Lower lobe of right lung (tissue), 2 donors: ENCODE measurements at places on chromosomes 1 and 21.

DNA sequence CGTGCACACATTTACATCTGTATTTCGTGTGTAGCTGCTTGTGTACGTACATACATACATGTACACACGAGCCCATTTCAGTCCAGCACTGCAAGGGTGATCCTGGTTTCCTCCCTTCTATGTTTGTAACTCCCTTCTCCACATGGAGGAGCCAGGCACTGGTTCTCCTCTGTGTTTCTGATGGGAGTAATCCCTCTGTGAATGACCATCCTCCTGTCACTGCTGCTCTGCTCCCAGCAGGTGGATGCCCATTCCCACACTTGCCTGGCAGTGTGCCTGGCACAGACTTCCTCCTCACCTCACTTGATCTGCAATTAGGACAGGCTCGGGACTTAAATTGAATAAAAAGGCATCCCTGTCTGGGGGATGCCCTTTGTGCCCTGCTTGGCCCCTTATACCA lies 37.1 kb downstream of the TRAPPC10 start:
- no peak overlapping the region for H3K27ac ChIP-seq
- H3K27me3 ChIP-seq, result no peaks in the 10 kb centered on the region
- H3K4me1 ChIP-seq, result peaks cover 37% of the 10 kb centered on the region
- no peak for DNase-seq

DNA sequence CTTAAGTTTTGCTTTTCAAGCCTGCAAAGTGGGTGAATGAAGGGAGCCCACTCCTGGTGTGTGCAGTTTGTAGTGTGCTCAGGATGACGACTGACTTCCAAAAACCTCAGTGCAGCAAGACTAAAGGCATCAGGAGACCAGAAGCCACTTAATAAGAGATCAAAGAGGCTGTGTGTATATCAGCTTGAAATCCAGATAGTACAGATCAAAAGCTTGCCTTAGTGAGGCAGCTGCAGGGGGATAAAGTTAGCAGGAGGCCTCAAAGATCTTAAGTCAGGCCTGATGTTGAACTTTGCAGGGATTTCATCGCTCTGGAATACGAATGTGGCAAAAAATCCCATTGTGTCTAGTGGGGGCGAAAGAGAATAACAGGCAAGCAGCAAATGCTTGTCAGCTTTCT lies 99.8 kb downstream of the PATJ start:
- DNase-seq, result no peak
- no peaks in the 10 kb centered on the region for H3K36me3 ChIP-seq
- H3K4me3 ChIP-seq, result no peak overlapping the region
- H3K4me1 ChIP-seq, result no peaks in the 10 kb centered on the region

GRCh38 chr1:24921412-24921811 lies 8.7 kb downstream of the RUNX3 start:
- H3K27ac ChIP-seq, result no peak overlapping the region
- no peak for DNase-seq
- no peak overlapping the region for H3K4me3 ChIP-seq

GRCh38 chr1:200130552-200130951 lies 103.0 kb downstream of the NR5A2 start:
- no peak overlapping the region for H3K27ac ChIP-seq
- H3K27me3 ChIP-seq, result no peaks in the 10 kb centered on the region
- DNase-seq, result no peak
- no peaks in the 10 kb centered on the region for H3K36me3 ChIP-seq

GRCh38 chr1:98342566-98342965 lies 319.0 kb upstream of the SNX7 start:
- H3K27ac ChIP-seq, result no peak overlapping the region
- H3K36me3 ChIP-seq, result no peaks in the 10 kb centered on the region
- no peaks in the 10 kb centered on the region for H3K27me3 ChIP-seq
- DNase-seq, result no peak
- H3K4me1 ChIP-seq, result no peaks in the 10 kb centered on the region
- H3K4me3 ChIP-seq, result no peak overlapping the region

DNA sequence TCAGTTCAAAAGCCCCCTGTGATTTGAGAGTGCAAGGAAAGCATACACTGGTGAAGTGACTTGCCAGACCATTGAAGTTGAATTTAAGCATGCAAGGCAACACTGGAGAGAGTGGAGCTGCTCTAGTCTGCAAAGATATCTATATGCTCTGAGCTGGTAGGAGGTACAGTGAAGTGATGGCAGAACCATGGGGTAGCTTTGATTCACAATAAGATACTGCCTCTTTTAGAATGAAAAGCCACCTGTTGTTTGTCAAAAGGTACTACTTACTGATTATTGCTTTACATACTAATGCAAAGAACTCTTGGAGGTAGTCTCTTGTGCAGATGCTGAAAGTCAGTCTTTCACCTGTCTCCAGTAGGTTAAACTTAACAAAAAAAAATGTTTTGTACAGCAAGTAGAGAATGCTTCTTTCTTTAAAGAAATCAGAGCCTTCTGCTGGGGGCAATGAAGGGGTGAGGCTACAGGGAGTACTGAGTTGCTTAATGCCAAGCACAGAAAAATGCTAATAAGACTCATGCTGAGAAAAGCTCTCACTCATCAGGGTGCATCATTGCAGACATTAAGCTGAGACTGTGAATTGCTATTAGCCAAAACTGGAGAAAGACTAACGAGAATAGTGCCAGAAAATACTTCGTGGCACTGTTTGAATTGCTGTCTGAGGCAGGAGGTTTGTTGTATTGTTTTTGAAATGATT lies 1150.5 kb upstream of the TMPRSS15 start:
- no peak overlapping the region for H3K27ac ChIP-seq
- no peaks in the 10 kb centered on the region for H3K36me3 ChIP-seq
- H3K4me3 ChIP-seq, result no peak overlapping the region
- no peaks in the 10 kb centered on the region for H3K4me1 ChIP-seq

GRCh38 chr1:44318097-44319088 lies 36.7 kb downstream of the ERI3 start:
- DNase-seq, result no peak
- no peak overlapping the region for H3K27ac ChIP-seq
- no peaks in the 10 kb centered on the region for H3K27me3 ChIP-seq
- H3K4me3 ChIP-seq, result no peak overlapping the region

GRCh38 chr1:234989479-234990327 lies 138.9 kb downstream of the TOMM20 start:
- H3K36me3 ChIP-seq, result no peaks in the 10 kb centered on the region
- H3K27me3 ChIP-seq, result no peaks in the 10 kb centered on the region
- H3K27ac ChIP-seq, result no peak overlapping the region

DNA sequence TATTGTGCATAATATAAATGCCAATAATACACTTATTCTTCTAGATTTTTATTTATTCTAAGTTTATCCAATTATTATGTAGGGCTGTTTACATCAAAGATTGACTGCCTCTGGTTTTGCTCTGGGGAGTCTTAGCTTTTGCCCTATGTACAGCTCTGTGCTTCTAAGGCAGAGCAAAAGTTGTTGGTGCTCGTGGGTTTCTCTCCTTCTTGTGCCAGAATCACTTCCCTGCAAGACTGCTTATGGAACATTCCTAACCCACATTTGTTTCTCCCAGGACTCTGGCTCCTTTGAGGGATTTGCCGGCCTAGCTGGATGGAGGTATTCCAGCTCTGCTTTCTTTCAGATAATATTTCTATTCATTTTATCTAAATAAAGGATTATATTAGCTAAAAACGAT lies 849.1 kb downstream of the USP25 start:
- H3K4me1 ChIP-seq, result peaks cover 5% of the 10 kb centered on the region
- no peak overlapping the region for H3K27ac ChIP-seq
- no peaks in the 10 kb centered on the region for H3K36me3 ChIP-seq
- H3K4me3 ChIP-seq, result no peak overlapping the region

DNA sequence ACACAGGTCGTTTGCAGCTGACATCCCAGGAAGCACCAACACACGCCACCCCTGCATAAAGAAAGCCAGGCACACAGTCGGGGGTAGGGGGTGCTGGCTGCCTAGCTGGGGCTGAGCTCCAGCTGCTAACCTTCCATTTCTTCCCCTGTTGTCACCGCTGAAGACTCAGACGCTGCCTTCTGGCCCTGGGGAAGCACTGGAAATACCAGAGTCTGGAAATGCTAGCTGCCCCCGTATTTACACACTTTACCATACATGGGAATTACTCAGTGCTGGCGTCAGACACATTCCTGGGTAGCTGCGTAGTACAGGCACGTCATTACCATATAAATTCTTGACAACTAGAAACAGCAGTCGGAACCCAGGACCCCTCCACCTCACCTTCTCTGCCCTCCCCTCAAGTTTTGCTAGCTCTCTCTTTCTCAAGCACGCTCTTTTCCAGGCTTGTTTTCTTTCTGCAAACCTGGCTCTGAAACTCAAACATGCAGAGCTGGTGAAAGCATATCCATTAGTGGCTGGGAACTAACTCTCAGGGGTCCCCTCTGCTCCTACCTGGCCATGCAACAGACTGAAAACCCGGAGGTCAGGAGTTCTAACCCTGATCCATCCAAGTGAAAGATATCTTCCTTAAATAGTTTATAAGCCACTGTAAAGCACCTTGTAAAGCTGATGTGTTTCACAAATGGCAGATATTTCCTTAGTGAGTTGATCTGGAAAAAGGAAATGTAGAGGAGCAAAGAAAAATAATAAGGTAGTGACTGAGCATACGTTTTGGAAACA lies 3.3 kb downstream of the CSRP1 start:
- H3K4me3 ChIP-seq, result peak overlapping the region; percentile 79
- peaks cover 6% of the 10 kb centered on the region for H3K36me3 ChIP-seq
- DNase-seq, result no peak
- peaks cover 85% of the 10 kb centered on the region for H3K4me1 ChIP-seq
- H3K27me3 ChIP-seq, result no peaks in the 10 kb centered on the region

DNA sequence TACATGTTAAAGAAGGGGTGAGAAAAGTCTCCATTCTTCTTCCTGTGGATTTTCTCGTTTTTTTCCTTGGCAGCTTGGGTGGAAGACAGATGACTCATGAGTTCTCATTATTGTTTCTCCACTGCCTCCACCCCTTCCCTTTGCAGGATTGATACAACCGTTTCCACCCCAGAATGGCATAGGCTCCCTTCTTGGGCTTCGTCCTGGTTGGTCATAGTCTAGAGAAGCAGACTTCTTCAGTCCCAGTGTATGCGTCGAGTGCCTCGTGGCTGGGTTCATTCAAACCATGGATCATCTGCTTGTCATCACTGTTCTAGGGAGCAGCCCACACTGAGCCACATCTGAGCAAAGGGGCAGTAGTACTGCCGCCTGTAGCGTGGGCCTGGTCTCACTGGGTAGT lies 13.7 kb downstream of the PTGFRN start:
- H3K27ac ChIP-seq, result no peak overlapping the region
- DNase-seq, result no peak
- no peak overlapping the region for H3K4me3 ChIP-seq
- H3K4me1 ChIP-seq, result no peaks in the 10 kb centered on the region
- H3K27me3 ChIP-seq, result no peaks in the 10 kb centered on the region
- no peaks in the 10 kb centered on the region for H3K36me3 ChIP-seq

DNA sequence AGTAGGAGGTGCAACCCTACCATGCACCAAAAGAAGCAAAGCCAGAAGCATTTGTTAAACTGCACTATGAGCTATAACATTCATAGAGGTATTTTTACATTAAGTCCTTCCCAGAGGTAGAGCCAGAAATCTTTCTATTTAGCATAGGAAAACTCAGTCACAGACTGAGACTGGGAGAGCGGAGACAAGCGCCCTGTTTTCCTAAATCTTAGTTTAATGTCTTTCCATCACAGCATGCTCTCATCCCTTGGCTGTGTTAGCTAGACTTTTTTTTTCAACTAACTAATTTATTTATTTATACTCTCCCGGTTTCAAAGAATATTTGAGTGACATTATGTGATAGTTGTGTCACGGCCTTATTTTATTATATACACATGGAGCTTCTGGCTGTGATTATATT lies 304.1 kb downstream of the LMX1A start:
- no peak overlapping the region for H3K4me3 ChIP-seq
- H3K27me3 ChIP-seq, result no peaks in the 10 kb centered on the region
- no peaks in the 10 kb centered on the region for H3K36me3 ChIP-seq
- H3K4me1 ChIP-seq, result no peaks in the 10 kb centered on the region

DNA sequence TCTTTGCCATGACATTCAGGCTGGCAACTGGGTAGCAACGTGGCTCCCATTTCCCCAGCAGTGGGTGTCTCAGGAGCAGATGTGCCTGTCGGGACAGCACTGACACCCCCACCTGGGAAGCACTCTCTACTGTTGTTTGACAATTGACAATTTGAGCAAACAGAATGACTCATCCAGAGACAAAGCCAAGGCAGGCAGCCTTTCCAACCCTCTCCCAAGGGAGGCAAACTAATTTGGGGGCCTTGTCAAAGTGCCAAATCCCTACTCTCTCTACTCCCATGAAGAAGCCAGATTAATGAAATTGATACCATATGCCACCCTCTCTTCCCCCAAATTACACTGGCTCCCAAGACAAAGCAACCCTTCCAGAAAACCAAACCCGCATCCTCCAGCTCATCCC lies 65.6 kb downstream of the GRIK3 start:
- H3K27ac ChIP-seq, result no peak overlapping the region
- no peaks in the 10 kb centered on the region for H3K36me3 ChIP-seq
- no peak overlapping the region for H3K4me3 ChIP-seq
- no peaks in the 10 kb centered on the region for H3K4me1 ChIP-seq

DNA sequence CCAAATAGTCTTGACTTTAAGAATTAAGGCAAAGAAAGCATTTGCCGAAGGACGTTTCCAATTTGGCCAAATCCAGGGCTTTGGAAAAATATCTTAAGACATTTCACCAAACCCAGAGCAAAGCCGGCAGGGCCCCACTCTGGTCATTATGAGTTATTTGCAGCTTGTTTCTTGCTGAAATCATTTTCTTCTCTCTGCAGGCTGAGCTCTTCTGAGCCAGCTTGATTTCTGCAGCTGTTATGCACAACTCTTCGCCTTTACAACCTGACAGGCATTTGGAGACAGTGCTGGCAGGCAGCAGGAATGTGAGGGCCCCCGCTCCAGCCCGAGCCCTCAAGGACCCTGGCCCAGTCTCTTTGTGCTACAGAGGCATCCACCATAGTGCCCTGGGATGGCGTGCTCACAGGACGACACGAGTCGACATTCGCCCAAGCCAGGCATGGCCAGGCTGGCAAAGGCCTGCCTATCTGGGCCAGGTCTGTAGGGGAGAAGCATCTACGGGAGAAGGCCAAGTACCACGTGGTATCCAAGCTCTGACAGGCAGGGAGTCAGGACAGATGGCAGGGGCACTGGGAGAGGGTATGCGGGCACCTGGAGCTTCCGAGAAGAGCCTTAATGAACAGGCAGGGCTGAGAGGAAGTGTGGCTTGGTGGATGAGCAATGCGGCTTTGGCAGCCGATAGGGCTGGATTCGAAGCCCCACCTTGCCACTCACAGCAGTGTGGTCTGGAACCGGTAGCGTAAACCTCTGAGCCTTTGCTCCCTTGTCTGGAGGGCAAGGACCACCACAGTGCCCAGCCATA lies 32.3 kb downstream of the SYF2 start:
- H3K27me3 ChIP-seq, result no peaks in the 10 kb centered on the region
- H3K36me3 ChIP-seq, result no peaks in the 10 kb centered on the region
- H3K4me3 ChIP-seq, result no peak overlapping the region
- no peak for DNase-seq
